Hepatic stellate cell (primary cell): ENCODE measurements at places on chromosomes 16 and 17.

DNA sequence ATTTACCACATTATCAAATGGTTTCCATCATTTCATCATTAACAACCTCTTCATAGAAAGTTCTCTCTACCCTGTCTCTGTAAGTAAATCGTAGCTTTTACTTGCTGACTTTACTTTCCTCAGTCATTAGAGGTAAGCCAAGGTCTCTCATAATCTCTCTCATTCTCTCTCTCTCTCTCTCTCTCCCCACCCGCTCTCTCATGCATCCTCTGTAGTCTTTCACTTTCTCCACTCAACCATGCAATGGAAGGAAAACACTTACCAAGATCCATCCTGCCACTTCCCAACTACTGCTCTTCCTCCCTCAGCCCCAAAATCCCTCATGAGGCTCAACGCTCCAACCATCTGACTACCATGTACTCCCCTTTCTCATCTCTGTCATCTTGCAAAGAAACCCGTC, 6.1 kb downstream of the CEP112 start:
- no peak for DNase-seq

DNA sequence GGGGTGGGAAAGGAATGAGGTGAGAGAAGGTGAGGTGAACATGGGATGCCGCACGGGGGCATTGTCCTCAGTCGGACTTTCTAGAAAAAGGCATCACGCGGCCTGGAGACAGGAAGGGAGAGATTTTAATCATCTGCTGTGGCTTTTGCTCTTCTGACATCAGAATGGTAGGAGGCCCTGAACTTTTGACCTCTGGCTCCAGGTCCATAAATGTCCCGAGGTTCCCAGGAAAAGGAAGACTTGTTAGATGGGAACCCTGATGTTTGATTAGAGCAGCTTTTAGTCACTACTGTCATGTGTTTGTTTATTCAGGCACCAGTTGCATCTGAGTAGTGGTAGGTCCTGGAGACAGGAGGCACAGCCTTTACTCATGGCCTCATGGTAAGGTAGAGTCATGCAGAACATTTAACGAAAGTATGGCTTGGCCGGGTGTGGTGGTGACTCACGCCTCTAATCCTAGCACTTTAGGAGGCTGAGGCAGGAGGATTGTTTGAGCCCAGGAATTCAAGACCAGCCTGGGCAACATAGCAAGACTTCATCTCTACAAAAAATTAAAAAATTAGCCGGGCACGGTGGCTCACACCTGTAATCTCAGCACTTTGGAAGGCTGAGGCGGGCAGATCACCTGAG, 203.1 kb downstream of the MSI2 start:
- no peak for DNase-seq

GRCh38 chr16:11203111-11203623, 52.8 kb downstream of the SOCS1 start:
- DNase-seq: no peak

DNA sequence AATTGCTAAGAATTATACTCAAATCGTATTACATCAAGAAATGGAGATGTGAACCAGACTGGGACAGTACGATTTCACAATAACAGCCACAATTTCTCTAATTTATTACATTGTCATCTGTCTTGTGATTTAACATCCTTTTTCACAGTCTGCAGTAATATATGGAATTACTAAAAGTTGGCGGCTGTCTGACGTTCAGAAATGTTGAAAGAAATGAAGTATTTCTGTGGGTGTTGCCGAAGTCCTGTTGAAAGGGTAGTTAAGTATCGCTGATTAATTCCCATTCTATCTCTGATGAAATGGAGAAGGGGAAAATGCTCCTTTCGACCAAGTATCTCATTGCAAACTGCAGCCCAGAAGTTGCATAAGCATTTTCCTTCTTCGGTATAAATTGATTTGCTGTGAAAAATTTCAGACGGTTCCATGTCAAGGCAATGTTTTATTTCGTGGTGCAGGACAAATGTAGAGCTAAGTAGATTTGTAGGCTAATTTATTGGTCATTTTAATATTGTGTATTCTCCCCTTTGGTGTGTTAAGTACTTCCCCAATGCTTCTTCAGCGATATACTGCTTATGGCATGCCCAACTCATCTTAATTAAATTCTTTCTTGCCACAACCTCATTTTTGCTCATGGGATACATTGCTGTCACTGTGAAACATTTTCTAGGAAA, 775.2 kb upstream of the RBFOX1 start:
- DNase-seq: no peak

DNA sequence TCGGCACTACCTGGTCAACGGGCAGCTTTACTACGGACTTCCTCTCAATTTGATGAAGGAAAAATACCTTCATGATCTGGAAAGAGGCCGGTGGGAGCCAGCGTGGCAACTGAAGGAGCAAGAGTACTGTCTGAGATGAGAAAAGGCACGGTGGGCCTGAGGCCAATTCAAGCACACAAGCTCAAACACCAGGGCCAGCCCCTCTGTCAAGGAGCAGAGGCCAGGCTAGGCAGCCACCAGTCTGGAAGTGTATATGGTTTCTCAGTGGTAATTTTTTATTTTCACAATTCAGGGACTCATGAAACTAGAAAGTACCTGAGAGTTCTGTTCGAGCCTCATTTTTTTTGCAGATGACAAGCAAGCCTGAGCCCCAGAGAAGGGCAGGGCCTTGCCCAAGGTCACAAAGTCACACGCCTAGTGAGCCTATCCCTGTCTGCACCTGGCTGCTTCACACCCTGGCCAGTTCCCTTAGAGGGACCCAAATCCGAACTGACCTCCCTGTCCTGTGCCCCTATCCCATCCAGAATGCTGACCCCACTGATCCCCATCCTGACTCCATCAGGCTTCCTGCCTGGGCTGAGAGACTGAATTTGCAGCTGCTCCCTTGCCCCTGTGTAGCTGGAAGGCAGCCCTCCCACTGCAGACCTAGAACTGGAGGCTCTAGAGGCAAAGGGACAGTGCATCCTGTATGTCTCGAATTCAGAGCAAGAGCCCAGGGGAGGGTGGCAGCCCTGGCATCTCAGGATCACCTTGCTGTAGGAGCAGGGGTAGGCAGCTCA, 4.8 kb upstream of the TBX2 start:
- peak; percentile 58 for DNase-seq

GRCh38 chr17:79645777-79646088, 34.9 kb upstream of the RBFOX3 start:
- DNase-seq: no peak

DNA sequence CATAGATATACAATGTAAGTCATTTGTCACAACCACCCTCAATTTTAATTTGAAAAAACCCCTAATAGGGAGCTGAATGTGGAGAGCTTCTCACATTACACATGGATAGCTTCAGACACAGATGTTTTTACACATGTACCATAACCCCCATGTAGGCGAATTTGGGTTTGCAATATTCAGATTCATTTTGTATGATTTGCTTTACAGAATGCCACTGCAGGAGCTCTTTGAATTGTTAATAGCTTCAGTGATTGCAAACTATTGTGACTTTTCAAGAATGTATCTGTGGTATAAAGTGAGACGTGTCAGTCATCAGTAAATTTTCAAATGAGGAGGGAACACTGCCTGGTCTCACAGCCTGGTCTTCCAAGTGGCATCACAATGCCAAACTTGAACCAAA, 112.6 kb upstream of the CACNG5 start:
- no peak for DNase-seq

DNA sequence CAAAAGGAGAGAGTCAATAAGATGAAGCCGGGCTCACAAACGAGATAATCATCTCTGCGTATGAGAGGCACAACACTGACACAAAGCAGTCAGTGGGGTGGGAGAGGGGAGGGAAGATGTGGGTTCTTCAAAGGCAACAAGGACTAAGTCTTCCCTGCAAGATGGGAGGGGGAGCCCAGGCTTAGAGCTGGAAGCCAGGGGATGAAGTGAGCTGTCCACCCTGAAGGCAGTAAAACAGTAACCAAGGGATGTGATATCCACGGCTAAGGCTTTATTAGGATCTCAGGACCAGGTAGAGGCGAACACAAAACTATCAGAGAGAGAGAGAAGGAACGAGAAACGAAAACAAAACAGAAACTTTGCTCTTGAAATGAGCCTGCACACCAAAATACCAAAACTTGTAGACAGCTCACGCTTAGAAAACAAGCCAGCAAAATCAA, 115.9 kb downstream of the DYNLRB2 start:
- DNase-seq: no peak

DNA sequence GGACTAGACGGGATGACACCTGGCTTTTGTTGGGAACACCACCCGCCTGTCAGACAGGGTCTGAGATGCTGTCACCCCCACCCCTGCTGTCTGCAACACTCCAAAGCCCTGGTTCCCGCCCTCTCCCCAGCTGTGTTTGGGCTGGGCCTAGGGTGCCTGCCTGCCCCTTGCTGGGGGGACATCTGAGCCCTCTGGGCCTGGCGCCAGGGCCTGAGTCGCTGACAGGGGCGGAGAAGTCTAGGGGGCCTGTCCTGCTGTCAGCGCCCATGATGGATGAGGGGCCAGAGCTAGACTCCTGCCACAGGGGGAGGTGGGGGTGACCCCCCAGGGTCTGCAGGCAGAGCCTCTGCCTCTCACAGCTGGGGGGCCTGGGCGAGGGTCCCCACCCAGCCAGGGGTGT, 7.6 kb upstream of the PKMYT1 start:
- DNase-seq: no peak

GRCh38 chr16:22688463-22688862, 125.5 kb upstream of the HS3ST2 start:
- no peak for DNase-seq

DNA sequence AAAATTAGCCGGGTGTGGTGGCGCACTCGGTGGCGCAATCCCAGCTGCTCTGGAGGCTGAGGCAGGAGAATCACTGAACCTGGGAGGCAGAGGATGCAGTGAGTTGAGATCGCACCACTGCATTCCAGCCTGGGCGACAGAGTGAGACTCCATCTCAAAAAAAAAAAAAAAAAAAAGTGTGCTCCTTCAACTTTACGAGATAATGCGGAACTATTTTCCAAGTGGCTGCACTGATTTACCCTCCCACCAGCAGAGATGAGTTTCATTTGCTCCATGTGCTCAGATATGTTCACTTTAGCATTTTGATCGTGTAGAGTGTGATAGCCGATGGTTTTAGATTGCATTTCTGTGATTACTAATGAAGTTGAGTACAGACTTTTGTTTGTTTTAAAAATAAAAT, 20.0 kb upstream of the LASP1NB start:
- DNase-seq: no peak

GRCh38 chr16:60686824-60687223, 1349.4 kb downstream of the CDH8 start:
- DNase-seq: no peak
